ENCODE measurements at places on chromosomes 5 and 9.

- no peak for DNase-seq
These were observed 195.8 kb upstream of the FBXL7 start for GRCh38 chr5:15304066-15304731.

- no peak for DNase-seq
These were observed 1126.4 kb upstream of the SEMA6A start for GRCh38 chr5:117701062-117701461.

DNA sequence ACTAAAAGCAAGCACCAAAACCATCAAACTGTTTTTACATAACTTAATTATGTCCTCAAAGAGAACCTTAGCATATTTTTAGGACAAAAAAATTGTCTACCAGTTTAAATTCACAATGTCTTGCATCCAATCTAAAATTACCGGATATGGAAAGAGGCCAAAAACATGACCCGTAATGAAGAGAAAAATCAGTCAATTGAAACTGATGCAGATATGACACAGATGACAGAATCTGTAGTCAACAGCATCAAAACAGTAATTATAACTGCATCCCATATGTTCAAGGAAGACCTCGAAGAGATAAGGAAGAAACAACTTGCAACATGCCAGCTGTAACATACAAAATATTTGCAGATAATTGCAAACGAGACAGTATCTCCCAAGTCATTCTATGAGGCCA is 473.2 kb downstream of the SEMA5A start:
- no peak for DNase-seq

DNA sequence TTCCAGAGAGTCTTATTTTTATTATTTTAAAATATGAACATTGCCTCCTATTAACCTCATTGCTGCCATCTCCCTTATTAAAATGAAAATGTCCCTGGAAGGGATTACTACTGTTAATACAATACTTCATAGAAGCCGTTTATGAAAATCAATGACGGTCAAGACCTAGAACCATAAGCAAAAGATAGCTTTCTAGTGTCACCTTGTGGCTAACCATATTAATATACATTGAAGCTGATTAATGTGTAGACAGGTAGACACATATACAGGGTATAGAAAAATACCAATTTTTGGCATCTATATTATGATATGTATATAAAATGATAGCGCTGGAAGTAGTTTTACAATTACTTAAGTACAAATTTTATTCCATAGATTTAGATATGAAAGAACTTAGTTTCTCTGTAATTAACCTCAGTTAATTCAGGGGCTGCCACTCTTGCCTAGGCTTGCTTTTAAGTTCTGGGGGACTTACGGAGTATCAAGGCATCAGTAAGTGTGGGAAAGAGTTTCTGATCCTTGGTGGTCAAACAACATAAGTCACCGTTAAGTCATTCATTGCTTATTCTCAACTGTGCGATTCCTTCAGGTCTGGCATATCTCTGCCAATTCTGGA is 2.5 kb upstream of the YTHDC2 start:
- no peak for DNase-seq

Measured in urothelium cell line (cell line).